ENCODE measurements at places on chromosomes 6 and 20.

GRCh38 chr6:84271061-84271716, 43.7 kb upstream of the CEP162 start:
- H3K27ac ChIP-seq = no peak overlapping the region
- H3K4me3 ChIP-seq = no peak overlapping the region
- DNase-seq = no peak
- H3K4me1 ChIP-seq = peaks cover 15% of the 10 kb centered on the region

- no peaks in the 10 kb centered on the region for H3K36me3 ChIP-seq
- H3K27me3 ChIP-seq = no peaks in the 10 kb centered on the region
- H3K4me3 ChIP-seq = no peak overlapping the region
- H3K27ac ChIP-seq = peak overlapping the region; percentile 14
- peak; percentile 21 for DNase-seq
These were observed 25.2 kb downstream of the PACSIN1 start for GRCh38 chr6:34491091-34491430.

- no peaks in the 10 kb centered on the region for H3K4me1 ChIP-seq
- H3K27me3 ChIP-seq = peaks cover 2% of the 10 kb centered on the region
- H3K27ac ChIP-seq = no peak overlapping the region
- peak; percentile 67 for DNase-seq
- no peaks in the 10 kb centered on the region for H3K36me3 ChIP-seq
These were observed 1.2 kb downstream of the MYB start for GRCh38 chr6:135182071-135183001.

DNA sequence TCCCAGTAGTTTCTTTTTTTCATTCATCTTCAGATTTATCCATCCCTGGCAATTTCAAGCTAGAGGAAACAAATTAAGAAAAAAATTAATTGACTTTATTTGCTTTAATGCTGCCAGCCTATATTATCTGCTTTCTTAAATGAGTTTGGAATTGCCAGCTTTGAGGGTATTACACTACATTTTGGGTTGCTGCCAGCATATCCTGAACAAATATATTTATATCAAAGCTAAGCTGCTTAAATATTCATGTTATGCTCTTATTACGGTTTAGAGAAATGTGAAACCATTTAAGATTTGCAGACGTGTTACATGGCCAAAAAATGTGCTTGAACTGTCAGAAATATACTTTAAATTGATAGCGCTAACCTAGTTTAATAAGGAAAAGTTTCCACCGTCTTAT, 59.7 kb downstream of the GRIK2 start:
- H3K4me1 ChIP-seq = no peaks in the 10 kb centered on the region
- no peak for DNase-seq
- no peak overlapping the region for H3K27ac ChIP-seq
- H3K27me3 ChIP-seq = no peaks in the 10 kb centered on the region
- no peak overlapping the region for H3K4me3 ChIP-seq
- no peaks in the 10 kb centered on the region for H3K36me3 ChIP-seq

- H3K4me3 ChIP-seq = no peak overlapping the region
- DNase-seq = no peak
- H3K36me3 ChIP-seq = no peaks in the 10 kb centered on the region
- H3K4me1 ChIP-seq = no peaks in the 10 kb centered on the region
- H3K27me3 ChIP-seq = no peaks in the 10 kb centered on the region
These were observed 43.2 kb downstream of the PHIP start for GRCh38 chr6:79034865-79035264.

- H3K27me3 ChIP-seq = no peaks in the 10 kb centered on the region
- no peak overlapping the region for H3K27ac ChIP-seq
- H3K36me3 ChIP-seq = no peaks in the 10 kb centered on the region
- DNase-seq = no peak
- no peaks in the 10 kb centered on the region for H3K4me1 ChIP-seq
These were observed 38.1 kb upstream of the ZBTB24 start for GRCh38 chr6:109521080-109521479.

DNA sequence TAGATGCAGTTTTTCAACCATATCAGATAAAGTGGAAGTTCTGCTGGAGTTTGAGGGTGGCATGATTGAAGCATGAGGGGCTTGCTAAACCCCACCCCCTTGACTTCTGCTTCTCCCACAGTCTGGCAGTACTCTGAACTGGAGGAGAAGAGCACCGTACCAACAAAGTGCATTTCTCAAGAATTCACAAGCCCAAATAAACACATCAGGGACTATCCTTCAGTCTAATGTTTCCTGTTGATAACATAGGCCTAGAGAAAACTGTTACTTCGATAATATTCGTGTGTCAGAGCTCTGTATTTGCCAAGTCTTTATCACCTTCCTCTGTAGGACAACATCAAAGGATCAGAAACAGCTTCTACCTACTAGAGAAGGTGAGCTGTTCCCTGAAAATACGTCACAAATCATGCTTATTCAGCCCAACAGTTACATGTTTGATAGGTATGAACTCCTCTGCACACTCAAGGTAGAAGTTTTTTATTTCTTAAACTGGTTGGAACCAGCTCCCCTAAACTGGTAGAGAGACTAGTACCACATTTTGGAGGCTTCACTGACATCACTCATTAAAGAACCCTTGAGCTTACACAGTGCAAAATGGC, 153.2 kb upstream of the PRND start:
- H3K4me1 ChIP-seq = no peaks in the 10 kb centered on the region
- H3K27ac ChIP-seq = no peak overlapping the region
- no peak overlapping the region for H3K4me3 ChIP-seq
- DNase-seq = no peak
- H3K36me3 ChIP-seq = no peaks in the 10 kb centered on the region

Measured in small intestine (tissue), 16 donors.